ENCODE measurements at places on chromosomes 11 and 22.

- peak; percentile 65 for DNase-seq
These were observed 10.1 kb downstream of the CHST1 start for GRCh38 chr11:45655347-45655756.

DNA sequence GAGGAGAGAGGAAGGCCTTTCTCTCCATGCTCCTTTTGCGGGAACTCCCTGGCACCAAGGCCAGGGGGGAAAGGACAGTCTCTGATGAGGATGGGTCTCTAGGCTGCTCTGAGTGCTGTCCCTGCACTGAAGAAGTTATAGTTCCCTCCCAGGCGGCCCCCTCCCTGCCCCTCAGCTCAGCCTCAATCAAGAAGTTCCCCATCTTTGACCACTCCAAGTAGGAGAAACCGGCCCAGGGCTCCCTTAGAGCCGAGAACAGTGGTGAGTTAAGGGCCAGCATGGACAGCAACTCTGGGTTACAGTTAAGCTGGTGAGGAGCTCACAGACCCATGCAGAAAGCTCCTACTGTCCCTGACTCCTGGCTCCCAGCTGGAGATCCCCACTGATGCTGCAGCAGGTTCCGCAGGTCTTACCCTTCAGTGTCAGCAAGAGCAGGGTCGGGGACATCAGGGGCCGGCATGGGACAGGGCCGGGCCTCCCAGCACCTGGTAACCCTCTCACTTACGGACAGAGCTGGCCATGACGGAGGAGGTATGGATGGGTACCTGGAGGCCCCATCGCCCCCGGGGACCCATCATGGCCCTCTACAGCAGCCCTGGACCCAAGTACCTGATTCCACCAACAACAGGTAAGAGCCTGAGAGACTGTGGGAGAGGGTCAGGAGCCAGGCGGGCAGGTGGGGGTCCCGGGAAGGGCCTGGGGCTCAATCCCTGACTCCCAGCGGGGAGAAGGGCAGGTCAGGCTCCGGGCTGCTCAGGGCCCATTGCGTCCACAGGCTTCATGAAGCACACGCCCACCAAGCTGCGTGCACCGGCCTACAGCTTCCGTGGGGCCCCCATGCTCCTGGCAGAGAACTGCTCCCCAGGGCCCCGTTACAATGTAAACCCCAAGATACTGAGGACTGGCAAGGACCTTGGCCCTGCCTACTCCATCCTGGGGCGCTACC, 4.2 kb downstream of the SCGB1C1 start:
- no peak for DNase-seq

DNA sequence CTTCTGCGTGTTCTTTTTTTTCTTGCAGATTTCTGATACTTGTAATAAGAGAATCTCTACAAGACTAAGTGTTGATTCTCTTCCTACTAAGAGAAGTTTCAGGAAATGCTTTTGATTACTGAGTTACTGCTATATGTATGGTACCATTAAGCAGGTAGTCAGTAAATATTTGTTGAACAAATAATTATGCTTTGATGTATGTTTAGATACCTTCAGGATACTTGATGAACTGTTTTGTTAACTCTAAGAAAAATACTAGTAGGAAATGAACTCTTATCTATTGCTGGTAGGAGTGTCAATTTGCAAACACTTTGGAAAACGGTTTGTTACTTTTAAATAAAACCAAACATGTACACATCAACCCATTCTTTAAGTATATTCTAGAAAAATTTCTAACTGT, 90.6 kb downstream of the TMEM135 start:
- no peak for DNase-seq

DNA sequence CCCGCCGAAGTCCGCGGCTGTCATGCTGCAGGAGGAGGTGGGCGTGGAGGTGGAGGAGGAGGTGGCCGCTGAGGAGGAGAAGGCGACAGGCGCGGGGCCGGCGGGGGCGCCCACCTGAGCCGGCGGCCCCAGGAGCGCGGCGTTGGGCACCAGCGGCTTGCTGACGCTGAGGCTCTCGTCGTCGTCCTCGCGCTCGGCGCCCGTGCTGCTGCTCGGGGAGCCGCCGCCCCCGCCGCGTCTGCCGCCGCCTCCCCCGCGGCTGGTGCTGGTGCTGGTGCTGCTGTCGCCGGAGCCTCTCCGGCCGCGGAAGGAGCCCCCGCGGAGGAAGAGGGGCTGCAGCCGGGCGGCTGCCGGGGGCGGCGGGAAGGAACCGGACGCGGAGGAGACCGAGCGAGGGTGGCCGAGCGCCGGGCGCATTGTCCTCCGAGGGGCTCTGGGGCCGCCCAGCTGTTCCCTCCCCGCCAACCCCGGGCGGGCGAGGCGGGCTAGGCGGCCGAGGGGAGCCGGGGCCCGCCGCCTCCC, 388 bp downstream of the TMEM121B start:
- DNase-seq = peak; percentile 19

GRCh38 chr11:131278472-131278871, 91.9 kb upstream of the NTM start:
- DNase-seq = no peak

DNA sequence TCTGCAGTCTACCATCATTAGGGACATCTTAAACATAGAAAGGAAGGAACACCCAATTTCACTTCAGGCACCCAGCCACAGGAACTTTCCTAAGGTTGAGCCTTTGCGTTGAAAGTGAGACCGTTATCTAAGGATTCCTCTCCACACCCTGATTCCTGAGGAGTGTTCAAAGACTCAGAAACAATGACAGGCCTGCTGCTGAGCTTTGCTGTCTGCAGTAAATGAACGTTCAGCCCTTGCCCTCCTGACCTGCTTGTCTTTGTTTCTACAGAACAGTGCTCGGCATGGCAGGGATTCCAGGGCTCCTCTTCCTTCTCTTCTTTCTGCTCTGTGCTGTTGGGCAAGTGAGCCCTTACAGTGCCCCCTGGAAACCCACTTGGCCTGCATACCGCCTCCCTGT, 7.0 kb downstream of the PRSS23 start:
- no peak for DNase-seq

GRCh38 chr11:127395034-127395433, 394.5 kb upstream of the KIRREL3 start:
- no peak for DNase-seq

- DNase-seq = no peak
These were observed 6.3 kb downstream of the DEAF1 start for GRCh38 chr11:688681-689080.

DNA sequence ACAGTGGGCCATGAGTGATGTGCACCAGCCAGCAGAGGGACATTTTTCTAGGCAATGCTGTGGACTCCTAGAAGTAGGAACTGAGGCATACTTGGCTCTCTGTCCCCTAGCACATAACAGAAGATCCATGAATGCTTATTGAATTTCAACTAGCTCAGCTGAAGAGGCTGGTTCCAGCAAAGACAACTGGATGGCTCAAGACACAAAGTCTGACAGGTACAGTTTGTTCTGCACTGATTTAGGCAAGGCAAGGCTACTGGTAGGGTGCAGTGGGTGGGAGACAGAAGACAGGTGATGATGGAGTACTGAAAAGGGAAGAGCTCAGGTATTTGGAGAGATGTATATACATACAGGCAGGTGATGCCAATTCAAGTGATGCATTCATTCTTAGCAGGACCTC, 72.4 kb upstream of the USP47 start:
- DNase-seq = no peak

GRCh38 chr22:43501878-43502277, 90.1 kb downstream of the MPPED1 start:
- no peak for DNase-seq

GRCh38 chr22:23458663-23459541, 121.2 kb downstream of the IGLL1 start:
- no peak for DNase-seq

DNA sequence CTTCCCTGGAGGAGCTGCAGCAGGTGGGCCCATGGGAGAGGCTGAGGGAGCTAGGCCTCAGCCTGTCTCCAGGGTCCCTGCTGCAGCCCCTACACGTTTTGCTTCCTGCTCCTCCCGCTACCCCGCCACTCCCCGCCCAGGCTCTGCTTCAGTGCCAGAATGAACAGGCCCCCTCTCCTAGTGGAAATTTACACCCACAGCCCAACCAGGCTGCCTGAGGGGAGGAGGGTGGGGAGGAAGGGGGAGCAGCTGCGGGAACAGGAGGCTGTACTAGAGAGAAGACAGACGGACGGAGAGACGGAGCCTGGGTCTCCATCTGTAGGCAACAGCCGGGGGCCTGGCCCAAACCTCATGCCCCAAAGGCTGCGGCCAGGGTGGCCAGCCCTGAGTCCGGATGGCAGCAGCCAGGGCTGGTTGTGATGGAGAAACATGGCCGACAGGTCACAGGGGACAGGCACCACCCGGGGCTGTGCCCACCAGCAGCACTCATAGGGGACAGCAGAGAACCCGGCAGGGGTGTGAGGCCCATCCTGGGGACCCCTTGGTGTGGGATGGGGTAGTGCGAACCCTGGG, 20.6 kb downstream of the FLRT1 start:
- DNase-seq = no peak

DNA sequence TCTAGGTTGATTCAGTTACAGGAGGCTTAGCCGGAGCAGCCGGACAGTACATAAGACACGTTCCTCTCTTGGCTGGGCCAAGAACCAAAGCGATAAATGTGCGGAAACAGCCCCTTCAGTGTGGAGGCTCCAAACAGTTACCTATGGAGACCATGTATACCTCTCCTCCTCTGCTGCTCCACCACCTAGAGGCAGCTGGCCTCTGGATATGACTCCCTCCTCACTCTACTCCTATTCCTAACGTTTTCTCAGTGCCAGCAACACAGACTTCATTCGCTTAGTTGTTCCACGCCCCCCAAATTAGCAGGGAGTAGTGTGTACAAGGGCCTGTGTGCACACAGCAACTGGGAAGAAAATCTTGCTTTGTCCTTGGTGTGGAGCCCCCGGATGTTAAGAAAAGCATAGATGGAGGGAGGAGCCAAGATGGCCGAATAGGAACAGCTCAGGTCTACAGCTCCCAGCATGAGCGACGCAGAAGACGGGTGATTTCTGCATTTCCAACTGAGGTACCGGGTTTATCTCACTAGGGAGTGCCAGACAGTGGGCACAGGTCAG, 362.3 kb upstream of the KIRREL3 start:
- DNase-seq = no peak

DNA sequence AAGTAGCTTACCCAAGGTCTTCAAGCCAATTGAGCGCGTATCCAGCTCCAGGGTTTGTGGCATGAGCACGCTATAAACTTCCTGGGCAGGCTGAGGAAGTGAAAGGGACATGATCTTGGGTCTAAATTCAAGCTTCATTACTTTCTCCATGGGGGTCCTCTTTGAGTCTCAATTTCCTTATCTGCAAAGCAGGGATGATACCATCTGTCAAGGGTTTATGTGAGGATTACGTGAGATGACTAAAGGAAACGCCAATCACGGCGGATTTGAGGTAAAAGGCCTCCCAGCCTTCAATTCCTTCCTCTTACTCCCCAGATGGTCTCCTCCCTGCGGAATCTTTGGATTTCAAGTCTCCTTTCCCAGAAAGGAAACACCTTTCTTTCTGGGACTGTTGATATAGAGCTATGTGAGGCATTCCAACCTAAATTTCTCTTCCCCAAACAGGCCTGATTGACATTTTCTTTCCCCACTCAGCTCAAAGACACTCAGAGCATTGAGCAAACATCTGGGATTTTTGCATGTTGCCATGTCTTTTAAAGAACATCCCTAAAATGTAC, 474.4 kb downstream of the INSC start:
- DNase-seq = no peak

- no peak for DNase-seq
These were observed 1.3 kb upstream of the MLC1 start for GRCh38 chr22:50086526-50086925.

GRCh38 chr11:75902631-75903030, 87.6 kb downstream of the UVRAG start:
- no peak for DNase-seq

DNA sequence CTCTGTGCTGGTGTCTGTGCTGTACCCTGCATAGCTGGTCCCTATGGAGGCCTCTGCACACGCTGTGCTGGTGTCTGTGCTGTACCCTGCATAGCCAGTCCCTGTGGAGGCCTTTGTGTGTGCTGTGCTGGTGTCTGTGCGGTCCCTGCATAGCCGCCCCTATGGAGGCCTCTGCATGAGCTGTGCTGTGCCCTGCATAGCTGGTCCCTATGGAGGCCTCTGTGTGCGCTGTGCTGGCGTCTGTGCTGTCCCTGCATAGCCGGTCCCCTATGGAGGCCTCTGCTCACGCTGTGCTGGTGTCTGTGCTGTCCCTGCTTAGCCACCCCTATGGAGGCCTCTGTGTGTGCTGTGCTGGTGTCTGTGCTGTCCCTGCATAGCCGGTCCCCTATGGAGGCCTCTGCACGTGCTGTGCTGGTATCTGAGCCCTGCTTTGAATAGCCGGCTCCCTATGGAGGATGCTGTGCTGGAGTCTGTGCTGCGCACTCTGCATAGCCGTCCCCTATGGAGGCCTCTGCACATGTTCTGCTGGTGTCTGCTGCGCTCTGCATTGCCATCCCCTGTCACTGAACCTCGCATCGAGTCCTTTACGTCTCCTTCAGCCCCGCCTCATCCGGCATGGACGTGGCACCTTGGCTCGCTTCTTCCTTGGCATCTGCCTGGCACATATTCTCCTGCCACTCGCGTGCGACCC, 6.2 kb downstream of the NADSYN1 start:
- no peak for DNase-seq

- no peak for DNase-seq
These were observed 136.2 kb upstream of the ZC3H12C start for GRCh38 chr11:109957000-109957399.

GRCh38 chr11:122234257-122234656, 118.2 kb upstream of the BLID start:
- DNase-seq = peak; percentile 8

GRCh38 chr22:37639771-37640590, 512 bp downstream of the SH3BP1 start:
- DNase-seq = peak; percentile 47

- peak; percentile 68 for DNase-seq
These were observed 10.2 kb upstream of the MS4A12 start for GRCh38 chr11:60482361-60482760.

DNA sequence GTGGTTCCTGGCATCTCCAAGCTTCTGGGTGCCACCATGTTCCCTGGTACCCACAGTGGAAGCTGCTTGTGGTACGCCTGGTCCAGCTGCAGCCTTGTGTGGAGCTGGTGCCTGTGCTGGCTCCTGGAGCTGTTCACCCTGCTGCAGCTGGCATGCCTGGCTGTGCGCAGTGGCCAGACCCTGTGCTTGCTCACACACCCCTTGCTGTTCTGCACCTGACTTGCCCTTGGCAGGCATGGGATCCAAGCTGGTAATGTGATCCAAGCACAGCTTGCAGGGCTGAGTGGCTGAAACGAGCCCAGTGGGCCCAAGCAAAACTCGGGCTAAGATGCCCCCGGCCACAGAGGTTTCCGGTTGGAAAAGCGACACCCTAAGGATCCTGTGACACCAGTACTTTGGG, 104.7 kb upstream of the CLMP start:
- no peak for DNase-seq

GRCh38 chr11:2389377-2390026, 11.0 kb upstream of the TSSC4 start:
- no peak for DNase-seq

- peak; percentile 81 for DNase-seq
These were observed 48.2 kb upstream of the CCDC134 start for GRCh38 chr22:41752011-41752970.

- DNase-seq = peak; percentile 38
These were observed 874 bp downstream of the ZFTA start for GRCh38 chr11:63767565-63768236.
